Activated T-cell treated with anti-CD3 and anti-CD28 coated beads for 24 hours (primary cell): ENCODE measurements at places on chromosomes 6 and 20.

DNA sequence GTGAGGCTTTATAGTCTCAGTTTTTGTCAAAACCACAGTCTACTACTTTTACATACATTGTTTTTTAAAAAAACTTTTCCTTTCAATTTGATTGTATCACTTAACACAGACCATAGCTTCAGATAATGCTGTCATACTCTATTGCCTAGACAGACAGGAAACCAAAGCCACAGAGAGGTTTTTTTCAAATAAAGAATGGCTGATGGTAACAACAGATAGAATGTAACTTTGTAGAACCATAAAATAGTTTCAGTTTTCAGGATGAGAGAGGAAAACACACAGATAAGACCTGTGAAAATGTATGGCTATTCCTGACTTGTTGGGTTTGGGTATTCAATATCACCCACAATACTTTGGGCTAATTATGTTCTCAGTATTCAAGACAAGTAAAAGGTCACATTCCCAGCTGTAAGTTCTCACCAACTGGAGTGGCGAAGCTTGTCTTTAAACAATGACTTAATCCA, 94.0 kb downstream of the ADGRG6 start:
- DNase-seq, result no peak

DNA sequence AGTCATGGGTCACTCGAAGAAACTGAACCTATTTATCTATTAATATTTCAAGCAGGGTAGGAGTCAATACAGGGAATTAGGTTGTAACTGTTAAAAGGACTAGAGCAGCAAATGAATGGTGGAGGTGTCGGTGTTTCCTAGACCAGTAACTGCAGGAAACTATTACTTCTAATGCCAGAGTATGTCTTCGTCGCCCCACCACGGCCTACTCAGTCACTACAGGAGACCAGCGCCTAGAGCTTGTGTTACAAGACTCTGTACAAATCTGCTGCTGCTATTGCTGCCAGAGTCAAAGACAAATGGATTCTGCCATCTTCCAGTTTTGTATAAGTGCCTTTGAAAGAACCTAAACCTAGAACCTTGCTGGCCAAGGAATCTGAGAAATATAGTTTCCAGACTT, 343.9 kb downstream of the SOX4 start:
- no peak for DNase-seq

- no peak for DNase-seq
Observed at GRCh38 chr6:135360222-135360621, 137.3 kb downstream of the AHI1 start.

DNA sequence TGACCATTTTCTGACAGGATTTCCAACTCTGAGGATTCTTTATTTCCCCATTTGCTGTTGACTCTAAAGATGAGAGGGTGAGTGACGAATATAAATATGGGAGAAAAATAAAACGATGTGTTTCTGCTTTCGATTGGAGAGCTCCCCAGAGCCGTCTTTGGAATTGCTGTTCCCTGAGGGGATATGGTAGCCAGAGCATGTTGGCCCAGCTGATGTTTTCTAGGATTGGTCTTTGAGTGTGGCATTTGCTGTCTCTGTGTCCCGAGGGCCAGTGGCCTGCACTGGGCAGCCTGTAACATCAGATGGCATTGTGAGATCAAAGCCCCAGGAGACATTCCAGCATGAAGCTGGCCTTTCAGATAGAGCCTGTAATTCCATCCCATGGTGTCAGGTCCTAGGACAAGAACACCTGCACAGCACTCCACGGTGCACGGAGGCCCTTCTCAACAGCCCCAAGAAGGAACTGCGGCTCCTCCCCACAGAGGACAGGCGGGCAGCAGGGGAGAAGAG, 26.7 kb downstream of the PKIG start:
- no peak for DNase-seq

DNA sequence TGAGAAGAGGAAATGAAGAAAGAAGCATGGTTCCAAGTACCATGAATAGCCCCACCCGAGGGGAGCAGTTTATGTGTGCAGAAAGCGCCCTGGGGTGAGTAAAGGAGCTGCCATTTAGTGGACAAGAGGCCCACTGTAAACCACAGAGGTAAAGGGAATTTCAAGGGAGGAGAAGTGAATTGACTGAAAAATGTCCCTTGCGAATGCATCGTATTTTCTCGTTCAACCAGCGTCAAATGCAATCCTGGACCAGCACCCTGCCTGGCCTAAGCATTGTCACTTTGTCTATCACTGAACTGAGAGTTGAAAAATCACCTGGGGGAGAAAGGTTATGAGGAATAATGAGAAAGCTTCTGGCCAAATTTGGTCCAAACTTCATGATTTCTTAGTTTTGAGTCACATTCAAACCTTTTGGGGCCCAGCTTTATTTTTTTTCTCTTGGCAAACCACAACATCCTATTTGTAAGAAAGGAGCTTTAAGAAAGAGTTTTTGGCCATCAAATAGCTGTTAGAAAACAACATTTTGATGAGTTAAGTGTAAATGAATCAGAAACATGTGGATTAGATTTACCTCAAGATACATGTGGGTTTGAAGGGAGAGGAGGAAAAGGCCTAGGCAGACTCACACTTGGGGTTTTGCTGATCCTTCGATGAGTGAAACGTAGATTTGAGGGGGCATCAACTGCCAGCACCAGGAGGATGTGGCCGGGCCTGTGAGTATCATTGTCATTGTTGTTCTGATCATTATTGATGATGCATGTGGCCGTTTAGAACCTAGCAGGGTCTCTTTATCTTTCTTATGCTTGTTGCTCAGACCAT, 214.0 kb downstream of the CLIC5 start:
- DNase-seq, result peak; percentile 32

DNA sequence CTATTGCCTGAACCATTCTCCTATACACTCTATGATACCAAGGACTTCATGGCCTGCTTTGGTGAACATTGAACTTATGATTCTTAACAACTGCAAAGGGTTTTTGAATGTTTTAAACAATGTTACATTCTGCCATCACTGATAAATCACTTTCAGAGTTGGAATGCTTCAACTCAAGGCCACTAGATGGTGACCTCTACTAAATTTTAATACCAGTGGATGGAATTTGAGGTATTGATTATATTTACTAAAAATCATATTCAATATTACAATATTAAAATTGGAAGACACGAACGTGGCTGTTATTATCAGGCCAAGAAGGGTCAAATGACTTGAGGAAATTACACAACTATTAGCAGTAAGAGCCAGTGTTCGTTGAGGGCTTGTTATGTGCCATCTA, 18.6 kb downstream of the MYCT1 start:
- DNase-seq, result no peak

DNA sequence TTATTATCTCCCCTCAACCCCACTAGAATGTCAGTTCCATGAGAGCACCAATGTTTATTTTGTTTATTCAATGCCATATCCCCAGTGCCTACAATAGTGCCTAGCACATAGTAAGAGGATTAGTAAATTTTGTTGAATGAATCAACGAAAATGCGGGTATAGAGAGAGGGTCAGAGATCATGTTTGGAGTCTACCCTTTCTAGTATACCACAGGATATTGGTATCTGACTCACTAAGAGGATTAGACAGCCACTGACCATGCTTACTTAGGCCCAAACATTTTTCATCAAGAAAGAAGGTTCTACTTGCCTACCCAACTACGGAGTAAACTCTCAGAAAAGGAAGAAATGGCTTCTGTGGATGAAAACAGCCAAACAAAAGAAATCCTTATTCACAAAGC, 356.8 kb downstream of the BTBD9 start:
- no peak for DNase-seq

DNA sequence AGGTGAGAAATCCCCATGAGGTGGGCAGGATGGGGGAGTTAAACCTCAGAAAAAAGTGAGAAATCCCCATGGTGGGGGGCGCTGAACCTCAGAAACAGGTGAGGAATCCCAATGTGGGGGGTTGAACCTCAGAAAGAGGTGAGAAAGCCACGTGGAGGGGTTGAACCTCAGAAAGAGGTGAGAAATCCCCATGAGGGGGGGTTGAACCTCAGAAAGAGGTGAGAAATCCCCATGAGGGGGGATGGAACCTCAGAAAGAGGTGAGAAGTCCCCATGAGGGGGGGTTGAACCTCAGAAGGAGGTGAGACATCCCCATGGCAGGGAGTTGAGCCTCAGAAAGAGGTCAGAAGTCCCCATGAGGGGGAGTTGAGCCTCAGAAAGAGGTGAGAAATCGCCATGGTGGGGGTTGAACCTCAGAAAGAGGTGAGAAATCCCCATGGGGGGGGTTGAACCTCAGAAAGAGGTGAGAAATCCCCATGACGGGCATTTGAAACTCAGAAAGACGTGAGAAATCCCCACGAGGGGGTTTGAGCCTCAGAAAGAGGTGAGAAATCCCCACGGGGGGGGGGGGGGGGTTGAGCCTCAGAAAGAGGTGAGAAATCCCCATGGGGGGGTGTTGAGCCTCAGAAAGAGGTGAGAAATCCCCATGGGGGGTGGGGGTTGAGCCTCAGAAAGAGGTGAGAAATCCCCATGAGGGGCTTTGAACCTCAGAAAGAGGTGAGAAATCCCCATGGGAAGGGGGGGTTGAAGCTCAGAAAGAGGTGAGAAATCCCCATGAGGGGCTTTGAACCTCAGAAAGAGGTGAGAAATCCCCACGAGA, 14.3 kb upstream of the GOPC start:
- DNase-seq, result peak; percentile 35

DNA sequence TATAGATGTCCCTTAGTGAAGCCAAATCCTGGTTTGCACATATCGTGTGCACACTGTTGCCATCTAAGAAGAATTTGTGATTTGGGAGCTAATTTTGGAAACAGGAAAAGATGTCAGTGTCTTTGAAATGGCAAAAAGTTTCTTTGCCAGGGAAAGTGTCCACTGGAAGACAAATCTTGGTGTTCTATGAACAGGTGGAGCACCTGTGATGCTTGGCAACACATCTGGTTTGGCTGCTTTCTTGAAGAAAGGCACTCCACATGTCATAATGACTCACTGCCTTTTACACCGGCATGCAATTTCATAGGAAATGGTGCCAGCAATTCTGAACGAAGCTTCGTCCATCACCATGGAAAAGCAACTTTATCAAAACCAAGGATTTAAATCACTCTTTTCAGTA, 1040.0 kb upstream of the MAP3K7 start:
- no peak for DNase-seq

DNA sequence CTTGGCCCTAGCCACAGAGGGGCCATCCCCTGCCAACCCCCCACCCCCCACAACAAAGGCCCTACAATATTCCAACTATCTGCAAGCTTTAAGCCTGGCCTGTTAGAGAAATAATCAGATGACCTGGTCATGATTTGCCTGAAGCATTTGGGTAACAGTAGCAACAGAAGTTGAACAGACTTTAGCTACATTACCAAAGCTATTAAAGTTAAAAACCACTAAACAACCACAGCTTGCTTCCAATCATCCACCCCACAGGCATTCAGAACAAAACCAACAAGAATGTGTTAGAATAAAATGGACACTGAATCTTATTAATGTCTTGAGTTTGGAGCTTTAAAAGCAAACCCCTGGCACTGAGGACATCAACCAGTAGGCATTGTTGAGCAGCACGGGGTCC, 250.9 kb downstream of the LRFN2 start:
- DNase-seq, result no peak

DNA sequence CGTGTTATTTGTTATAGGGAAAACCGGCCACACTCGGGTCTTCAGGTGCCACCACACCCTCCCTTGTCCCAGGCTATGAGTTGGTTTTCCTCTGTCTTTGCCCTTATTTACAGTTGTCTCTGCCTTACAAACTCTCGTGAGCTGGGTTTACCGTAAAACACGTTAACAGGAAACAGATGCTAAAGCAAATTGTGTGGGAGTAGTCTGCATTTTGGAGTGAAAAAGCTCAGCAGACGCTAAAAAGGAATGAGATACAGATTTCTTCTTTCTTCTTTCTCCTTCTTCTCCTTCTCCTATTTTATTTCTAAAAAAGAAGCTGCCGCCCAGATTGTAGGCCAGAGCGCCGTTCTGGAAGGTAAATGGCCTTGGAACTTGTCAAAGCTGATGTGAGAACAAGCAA, 51.9 kb downstream of the APCDD1L start:
- no peak for DNase-seq

- no peak for DNase-seq
Observed at GRCh38 chr6:164243949-164244348, 829.4 kb downstream of the QKI start.

DNA sequence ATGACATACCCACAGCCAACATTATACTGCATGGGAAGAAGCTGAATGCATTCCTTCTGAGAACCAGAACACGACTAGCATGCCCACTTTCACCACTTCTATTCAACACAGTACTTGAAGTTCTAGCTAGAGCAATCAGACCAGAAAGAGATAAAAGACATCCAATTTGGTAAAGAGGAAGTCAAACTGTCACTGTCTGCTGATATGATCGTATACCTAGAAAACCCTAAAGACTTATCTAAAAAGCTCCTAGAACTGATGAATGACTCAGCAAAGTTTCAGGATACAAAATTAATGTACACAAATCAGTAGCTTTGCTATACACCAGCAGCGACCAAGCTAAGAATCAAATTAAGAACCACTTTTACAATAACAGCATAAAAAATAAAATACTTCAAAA, 60.5 kb downstream of the EYS start:
- DNase-seq, result no peak

- no peak for DNase-seq
Observed at GRCh38 chr6:132733283-132733682, 19.4 kb upstream of the VNN1 start.

DNA sequence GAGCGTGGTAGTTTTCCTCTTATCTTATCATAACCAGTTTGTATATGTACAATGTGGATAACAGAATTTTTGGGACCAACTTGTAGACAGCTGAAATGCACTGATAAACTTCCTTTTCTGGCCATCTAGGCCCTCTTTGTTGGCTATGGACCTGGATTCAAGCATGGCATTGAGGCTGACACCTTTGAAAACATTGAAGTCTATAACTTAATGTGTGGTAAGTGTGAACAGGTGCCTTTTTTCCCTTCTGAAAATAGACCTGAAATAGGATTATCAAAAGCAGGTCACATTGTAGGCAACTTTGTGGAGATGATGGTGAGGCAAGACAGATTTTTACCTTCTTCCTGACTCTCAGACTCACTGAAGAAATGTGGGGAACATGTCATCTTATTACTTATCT, 67.8 kb downstream of the ENPP1 start:
- DNase-seq, result no peak

DNA sequence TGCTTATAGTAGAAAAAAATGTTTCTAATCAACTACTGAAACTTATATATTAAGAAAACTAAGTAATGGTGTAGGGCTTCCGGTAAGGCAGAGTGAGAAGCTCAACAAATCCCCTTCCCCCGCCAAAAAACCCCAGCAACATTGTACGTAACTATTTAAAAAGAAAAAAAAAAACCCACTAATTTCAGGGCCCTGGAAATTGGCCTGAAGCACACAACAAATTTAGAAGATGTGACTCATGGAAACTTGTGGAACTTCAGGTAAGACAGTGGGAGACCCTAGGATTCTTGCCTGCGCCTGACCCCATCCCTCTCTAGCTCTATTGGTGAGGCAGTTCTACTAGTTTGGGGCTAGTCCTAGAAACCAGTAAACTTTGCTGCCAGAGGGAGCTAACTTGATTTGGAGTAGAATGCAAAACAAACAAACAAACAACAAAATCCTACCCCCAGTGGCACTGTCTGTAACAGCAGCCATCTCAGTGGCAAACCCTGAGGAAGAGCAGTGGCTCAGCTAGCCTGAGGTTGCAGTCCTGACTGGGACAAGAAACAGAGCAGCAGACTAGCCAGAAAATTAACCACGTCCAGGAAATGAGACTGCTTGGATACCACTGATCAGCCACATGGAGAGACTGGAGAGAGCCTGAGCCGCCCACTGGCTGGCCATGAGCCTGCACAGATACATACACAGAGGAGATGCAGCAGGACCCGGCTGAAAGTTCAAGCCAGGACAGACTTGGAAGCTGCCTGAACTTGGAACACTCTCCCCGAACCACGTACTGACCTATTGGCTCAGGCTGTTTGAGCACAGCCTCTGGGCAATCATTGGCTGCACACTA, 135.1 kb downstream of the TBXT start:
- DNase-seq, result no peak

GRCh38 chr20:24498641-24499040, 29.2 kb downstream of the SYNDIG1 start:
- DNase-seq, result no peak
